ENCODE measurements at places on chromosomes 4 and X.

DNA sequence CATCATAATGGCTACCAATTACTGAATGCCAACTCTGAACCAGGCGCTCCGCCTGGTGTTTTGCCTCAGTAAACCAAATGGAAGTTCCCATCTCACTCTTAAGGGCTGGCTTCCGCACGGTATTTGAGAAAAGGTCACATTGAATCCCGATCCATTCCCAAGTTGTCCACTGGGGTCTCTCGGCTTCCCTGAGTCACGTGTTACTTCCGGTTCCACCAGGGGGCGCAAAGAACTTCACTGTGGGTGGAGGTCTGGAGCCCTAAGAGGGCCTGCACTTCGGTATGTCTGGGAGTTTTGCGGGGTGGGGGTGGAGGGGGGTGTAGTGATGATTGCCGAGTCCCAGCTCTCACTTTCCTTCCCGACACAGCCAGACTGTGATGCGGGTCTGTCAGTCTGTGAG, 13.4 kb upstream of the NHS start:
- no peak for DNase-seq

- DNase-seq: no peak
Observed at GRCh38 chrX:121011254-121011653, 25.7 kb upstream of the CT47A1 start.

DNA sequence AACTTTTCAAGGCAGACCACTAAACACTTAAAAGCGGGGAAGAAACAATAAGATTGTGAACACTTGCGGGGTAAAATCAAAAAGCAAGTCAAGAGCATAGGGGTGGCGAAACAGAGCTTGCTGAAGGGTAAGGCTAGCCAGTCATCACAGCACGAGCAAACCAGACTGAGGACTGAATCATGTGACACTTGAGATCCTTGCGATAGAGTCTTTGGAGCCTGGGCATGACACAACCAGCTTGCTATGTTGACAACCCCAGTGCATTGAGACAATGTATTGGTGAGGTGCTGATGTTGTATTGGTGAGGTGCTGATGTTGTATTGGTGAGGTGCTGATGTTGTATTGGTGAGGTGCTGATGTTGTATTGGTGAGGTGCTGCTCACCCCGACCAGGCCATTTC, 72.3 kb downstream of the SLIT2 start:
- no peak for DNase-seq

DNA sequence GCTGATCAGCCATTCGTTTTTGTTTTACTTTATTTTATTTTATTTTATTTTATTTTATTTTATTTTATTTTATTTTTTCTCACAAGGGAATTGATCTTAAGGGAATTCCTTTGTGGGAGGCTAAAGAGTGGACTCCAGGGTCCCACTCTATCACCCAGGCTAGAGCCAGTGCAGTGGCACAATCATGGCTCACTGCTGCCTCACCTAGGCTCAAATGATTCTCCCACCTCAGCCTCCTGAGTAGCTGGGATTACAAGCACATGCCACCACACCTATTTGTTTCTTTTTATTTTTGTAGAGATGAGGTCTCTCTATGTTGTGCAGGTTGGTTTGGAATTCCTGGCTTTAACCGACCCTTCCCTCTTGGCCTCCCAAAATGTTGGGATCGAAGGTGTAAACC, 17.5 kb upstream of the PABPC4L start:
- no peak for DNase-seq

- no peak for DNase-seq
Observed at GRCh38 chr4:184011826-184012380, 106.8 kb downstream of the STOX2 start.

GRCh38 chrX:2712890-2713840, 22.1 kb downstream of the CD99 start:
- no peak for DNase-seq

GRCh38 chrX:84453351-84454246, 48.7 kb downstream of the HDX start:
- DNase-seq: no peak

- no peak for DNase-seq
Observed at GRCh38 chr4:180650273-180650672, 1592.9 kb upstream of the TENM3 start.
